ENCODE measurements at places on chromosomes 3 and 15. TPM values are rescaled to one million over a fixed set of nuclear protein-coding genes. Genes with fewer than 3 reads are reported as not detected.

NCEH1 gene
- 10.8 TPM for total RNA-seq

SLC28A2 gene
- total RNA-seq: not detected

CYP1A2 gene
- total RNA-seq: not detected

A4GNT gene
- total RNA-seq: not detected

RABL3 gene
- total RNA-seq: 23.5 TPM

Data from T-helper 1 cell treated with Interleukin-12 subunit alpha and Interleukin-12 subunit beta and Interleukin-4 antibody, amounts not matched to agents 30 ng/mL and 1 ng/mL, for 36 hours (primary cell).